Stimulated activated CD8-positive, alpha-beta memory T cell treated with anti-CD3 and anti-CD28 coated beads, Interleukin-7, amount 100 ng/mL, for 48 hours (primary cell): ENCODE measurements at places on chromosomes 3 and 15.
A peak's percentile ranks its signal among the peaks of the same experiment; 100 is the strongest.

DNA sequence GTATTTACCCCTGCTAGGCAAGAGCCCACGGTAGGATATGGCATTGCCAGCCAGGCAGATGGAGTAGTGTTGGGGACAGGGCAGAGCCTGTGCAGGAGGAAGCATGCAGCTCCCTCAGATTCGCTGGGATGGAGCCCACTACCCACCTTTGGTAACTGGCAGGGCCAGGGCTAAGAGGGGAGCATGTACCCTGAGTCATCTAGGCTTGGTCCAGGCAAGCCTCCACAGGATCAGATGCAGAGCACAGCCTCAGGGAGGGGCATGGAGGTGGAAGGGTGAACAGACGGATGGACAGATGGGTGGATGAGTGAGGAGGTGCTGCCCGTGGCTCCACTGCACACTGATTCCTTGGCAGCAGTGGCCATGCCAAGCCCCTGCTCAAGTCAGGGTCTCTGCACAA lies 33.0 kb downstream of the IL20RB start:
- no peak for DNase-seq

GRCh38 chr3:107025961-107026360 lies 351.3 kb upstream of the CCDC54 start:
- no peak for DNase-seq

DNA sequence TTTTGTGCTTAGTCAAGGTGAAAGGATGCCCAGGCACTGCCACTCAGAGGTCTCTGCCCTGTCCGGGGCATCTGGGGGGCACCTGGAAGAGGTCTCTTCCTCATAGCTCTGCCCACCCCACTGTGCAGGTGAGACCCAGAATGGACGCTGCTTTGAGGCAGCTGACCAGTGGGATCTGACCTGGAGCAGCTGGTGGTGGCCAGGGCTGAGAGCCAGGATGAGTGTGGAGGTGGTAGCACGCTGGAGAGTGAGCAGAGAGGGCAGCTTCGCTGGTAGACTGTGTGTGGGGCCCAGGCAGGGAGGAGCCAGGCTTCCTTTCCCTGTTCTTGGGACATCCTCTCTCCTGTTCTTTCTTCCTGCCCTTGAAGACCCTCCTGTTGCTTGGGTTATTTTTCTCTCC lies 32.2 kb upstream of the PLA2G4E start:
- no peak for DNase-seq

- DNase-seq: no peak
Measured at GRCh38 chr15:65902373-65902772, 33.1 kb downstream of the RAB11A start.

DNA sequence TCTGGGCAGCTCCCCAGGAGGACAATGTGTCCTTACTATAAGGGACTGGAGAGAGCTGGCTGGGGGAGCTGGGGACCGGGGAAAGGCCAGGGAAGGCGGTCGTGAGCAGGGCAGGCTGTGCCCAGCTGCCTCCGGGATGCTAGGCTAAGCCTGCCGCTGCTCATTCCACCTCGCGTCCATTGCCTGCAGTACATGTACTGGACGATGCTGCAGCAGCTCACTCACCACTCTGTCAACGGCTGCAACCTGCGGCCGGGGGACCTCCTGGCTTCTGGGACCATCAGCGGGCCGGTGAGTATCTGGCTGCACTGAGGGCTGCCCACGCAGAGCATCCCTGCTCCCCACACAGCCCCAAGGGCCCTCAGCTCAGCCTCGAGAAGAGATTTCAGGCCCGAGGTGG lies 27.1 kb downstream of the FAH start:
- no peak for DNase-seq

DNA sequence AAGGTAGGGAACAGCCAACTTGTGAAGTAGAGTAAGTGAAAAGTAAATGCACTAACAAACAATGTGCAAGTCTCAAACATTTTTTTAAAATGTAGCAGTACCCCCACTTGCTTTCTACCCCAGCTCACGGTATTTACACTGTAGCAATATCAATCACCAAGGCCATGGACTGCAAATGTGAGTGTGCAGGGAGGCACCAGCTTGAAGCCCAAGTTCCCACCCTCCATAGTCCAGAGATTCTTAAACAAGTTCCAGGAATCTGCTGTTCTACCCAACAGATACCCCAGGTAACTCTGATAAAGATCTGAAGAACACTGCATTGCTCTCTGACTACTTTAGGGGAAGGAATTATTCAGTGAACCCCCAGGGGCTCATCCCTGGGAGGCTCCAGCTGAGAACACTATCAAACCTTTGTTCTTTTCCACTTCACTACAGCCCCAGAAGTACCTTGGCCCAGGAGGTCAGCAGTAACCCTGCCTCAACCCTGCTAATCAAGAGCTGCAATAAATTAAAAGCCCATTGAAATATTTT lies 86.1 kb downstream of the FOXP1 start:
- DNase-seq: no peak

GRCh38 chr15:74511583-74511982 lies 29.4 kb upstream of the ARID3B start:
- DNase-seq: no peak

- DNase-seq: no peak
Measured at GRCh38 chr3:153438271-153438670, 276.2 kb downstream of the RAP2B start.

- no peak for DNase-seq
Measured at GRCh38 chr15:63314409-63314808, 37.0 kb downstream of the APH1B start.

DNA sequence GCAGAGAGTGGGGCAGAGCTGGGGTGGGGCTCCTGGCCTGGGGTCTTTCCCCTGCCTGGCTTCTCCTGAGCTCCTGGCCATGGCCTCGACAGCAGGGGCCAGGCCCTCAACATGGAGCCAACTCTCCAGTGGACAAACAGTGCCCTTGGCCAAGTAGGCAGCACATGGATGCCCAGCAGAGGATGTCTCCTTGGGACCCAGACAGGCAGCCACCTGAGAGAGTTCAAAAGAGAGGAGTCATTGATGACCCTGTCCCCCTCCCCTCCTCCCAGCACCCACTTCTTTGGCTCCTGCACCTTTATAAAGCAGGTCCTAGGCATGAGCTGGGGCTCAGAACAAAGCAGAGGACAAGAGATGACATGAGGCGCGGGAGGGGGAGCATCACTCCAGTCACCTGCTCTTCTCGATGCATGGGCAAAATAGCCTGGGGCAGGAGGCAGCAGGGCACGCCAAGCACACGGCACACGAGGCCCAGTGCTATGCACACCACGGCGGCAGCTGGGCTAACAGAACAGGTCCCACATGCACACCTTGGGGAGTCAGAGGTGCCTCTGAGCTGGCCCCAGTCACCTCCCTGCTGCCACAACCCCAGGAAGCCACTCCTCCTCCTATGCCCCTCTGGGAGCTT lies 27.4 kb downstream of the SHISA5 start:
- no peak for DNase-seq

DNA sequence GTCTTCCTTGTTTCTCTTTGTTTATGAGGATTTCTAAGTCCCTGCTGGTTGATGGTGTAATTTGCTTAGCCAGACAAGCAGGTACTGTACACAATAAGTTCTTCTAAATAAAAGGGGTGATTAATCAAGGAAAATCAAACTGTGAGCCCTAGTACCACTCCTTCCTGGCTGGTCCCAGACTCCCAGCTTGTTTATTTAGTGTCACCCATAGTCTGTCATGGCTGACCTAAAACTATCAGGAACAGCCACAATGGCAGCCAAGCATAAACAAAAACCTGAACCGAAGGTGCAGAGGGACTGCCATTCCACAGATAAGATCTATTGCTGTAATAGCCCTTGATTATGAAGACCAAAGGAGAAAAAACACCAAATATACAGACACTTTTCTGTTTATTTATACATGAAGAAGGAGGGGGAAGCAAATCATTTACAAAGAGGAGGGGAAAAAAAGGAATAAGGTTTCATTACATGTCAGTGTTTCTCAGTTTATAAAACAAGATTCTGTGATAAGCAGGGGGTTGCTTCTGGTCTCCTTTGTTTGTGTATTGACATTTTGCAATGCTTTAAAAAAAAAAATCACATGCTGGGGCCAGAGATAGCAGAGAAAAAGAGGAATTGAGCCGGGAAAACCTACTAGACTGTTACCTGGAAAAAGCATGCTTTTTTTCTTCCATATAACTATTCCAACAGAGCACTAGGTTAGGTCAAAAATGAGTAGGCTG lies 182.4 kb upstream of the DPH6 start:
- DNase-seq: no peak

DNA sequence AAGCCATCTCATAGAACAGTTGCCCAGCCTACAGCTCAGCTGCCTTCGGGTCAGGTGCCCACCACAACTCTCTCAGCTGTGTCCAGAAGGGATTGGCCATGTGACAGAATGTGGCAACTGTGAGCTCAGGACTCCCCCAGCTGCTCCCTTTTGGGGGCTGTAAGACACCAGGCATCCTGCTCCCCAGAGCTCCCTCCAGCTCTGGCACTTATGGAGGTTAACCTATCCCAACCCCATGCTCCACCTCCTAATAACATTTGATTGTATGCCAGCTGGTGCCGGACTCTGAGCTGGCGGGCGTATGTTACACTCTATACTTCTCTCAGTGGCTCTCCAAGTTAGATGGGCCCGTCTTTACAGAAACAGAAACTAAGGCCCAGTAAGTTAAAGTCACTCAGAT lies 222.8 kb downstream of the FAM43A start:
- no peak for DNase-seq

DNA sequence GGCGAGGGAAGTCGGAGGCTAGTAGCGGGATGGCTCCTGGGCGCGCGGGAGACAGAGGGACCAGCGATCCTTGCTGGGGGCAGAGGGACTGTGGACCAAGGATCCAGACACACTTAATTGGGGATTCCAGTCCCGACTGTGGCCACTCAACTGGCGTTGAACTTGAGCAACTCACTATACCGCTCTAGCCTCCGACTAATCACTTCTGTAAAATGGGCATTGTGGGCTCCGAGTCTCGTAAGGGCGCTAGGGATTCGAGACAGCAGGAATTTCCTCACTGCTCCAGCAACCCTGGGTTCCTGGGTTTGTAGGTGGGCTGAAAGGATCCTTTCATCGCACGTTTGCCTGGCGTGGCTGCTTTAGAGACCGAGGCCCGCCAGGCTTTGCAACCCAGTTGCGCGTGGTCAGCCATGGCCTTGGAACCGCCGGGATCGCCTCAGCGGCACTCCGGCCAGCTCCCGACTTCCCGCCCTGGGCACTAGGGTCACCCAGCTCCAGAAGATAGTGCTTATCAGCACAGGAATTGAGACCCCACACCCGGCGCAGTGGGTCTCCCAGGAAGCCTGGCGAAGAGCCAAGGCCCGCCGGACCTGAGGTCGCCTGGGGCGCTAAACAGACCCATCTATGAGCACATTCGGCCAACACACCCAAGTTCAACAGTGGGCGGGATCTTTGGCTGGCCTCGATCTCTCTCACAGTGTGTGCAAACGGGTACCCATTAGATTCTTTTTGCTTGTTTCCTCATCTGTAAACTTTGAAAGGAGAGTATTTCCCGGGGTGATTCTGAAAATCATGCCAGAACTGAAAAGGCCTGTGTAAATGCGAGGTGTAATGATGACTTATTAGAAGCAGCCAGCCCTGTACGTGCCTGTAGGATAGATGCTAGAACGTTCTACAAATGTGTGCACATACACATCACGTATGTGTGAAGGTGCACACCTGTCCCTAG lies 9.9 kb downstream of the FOXL2 start:
- DNase-seq: no peak

- DNase-seq: no peak
Measured at GRCh38 chr3:57923101-57923500, 85.1 kb upstream of the FLNB start.

DNA sequence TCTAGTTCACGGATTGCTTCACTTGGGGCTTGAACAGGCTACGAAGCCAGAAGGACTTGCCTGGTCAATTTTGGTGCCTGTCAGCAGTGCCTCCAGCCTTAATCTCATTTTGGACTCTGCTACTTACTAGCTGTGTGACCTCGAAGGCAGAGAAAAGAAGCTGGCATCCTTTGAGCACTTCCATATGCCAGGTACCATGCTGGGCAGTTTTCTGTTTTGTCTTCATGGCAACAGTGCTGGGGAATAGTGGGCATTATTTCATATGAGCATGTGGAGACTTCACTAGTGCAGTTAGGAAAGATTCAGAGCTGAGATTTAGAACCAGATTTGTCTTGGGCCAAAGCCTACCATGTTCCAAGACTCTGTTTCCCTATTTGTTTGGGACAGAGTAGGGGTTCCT lies 92.2 kb downstream of the LRTM1 start:
- no peak for DNase-seq

DNA sequence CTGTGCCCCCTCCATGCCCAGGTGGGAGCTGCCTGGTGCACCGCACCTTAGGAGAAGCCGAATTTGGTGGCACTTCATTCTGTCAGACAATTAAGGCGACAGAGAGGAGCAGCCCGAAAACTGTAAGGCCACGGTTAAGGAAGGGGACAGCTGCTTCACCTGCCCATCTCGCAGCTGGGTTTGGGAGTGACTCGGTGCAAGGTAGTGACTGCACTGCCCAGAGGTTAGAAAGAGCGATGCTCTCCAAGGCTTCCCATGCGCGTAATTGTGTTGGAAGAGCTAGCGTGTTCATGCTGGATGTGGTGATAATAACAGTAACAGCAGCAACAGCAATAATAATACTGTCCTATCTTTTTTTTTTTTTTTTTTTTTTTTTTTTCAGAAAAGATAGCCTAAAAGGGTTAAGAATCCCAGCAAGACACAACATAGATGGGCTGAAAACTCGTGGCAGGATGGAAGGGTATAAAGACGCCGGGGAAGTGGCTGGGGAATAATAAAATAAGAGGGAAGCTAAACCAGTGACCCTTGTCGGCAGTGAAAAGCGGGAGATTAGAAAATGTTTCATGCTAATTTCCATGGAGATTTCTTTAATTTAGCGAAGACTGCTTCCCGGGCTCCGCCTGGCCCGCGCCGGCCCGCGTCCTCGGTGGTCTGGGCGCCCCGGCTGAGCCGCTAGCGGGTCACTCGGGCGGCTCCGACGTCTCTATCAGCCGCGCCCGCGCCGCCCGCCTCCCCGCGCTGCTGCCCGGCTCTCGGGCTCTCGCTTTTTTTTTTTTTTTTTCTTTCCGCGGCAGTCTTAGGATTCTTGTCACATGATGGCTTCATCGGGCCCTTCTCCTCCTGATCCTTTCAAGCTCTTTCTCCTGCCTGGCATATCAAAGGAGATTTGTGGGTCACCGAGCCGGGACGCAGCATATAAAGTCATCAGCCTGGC lies 617.1 kb downstream of the NR2F2 start:
- DNase-seq: no peak

GRCh38 chr3:84963137-84963536 lies 4.3 kb downstream of the CADM2 start:
- no peak for DNase-seq

DNA sequence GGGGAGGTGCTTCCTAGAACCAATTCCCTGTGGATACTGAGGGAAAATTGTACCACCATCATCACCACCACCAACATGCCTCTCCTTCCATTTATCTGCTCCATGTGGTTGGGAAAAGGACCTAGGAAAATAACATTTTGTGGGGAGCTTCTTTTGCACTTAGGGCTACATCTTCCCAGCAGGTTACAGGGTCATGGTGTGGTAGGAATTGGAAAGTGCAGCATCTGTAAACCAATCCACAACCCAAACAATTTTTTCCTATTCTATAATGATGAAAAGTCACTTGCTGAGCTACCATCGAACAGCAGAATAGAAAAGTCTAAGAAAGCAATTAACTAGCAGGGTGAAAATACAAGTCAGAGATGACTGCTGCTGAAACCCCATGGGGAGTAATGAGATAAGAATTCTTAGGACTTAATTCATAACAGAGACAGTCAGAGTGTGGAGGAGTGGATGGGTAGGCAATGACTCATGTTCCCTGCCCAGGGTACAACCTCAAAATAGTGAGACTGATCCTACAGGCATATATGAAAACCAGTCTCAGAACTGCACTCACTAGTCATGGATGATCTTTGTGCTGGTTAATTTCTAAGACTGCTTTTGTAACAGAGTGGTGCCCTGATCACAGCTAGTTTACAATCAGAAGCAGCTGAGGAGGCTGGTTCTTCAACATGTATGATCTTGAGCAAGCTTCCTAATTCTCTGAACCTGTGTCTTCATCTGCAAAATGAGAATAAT lies 38.1 kb upstream of the LEKR1 start:
- peak; percentile 43 for DNase-seq
